ENCODE measurements at places on chromosomes 2 and 18.

GRCh38 chr2:34093790-34094189, 494.7 kb upstream of the FAM98A start:
- no peak for DNase-seq

GRCh38 chr2:108935271-108935741, 53.7 kb downstream of the EDAR start:
- no peak for DNase-seq

- DNase-seq: no peak
These were observed 803.2 kb upstream of the POU3F3 start for GRCh38 chr2:104050656-104051242.

DNA sequence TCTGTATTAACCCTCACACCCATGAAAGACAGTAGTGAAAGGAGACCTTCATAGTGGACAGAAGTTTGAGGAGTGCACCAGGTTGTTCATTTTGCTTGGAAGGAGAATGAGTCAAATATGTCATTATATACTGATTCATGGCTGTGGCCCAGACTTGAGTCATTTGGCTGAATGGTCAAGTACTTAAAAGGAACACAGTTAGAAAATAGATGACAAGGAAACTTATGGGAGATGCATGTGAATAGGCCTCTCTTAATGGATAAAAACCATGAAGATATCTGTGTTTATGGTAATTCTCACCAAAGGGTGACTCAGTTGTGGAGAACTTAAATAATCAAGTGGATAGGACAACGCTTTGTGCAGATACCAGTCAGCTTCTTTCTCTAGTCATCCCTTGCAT, 524.7 kb upstream of the CNTNAP5 start:
- DNase-seq: no peak

DNA sequence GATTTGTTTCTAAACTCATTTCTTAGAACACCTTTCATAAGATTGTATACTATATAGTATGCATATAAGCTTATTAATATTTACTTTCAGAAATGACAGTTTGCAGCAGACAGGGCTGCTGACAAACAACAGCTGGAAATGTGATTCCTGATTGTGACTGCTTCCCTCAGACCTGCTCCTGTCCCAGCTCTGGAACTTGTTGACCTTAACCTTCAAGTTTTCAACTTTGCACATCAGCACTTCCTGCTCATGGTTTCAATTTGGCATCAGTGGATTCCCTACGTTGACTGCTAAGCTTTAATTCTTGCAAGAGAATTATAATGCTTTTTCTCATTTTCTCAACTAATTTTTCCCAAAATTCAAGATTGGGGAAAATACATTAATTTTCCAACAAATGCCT, 459.2 kb upstream of the ACVR2A start:
- no peak for DNase-seq

Measured in BE2C (cell line).